Effector memory CD8-positive, alpha-beta T cell (primary cell): ENCODE measurements at places on chromosomes 7 and 10.

- DNase-seq: no peak
- peaks cover 69% of the 10 kb centered on the region for H3K27me3 ChIP-seq
- H3K4me3 ChIP-seq: no peak overlapping the region
- H3K36me3 ChIP-seq: no peaks in the 10 kb centered on the region
Measured at GRCh38 chr7:55160539-55160938, 141.7 kb downstream of the EGFR start.

DNA sequence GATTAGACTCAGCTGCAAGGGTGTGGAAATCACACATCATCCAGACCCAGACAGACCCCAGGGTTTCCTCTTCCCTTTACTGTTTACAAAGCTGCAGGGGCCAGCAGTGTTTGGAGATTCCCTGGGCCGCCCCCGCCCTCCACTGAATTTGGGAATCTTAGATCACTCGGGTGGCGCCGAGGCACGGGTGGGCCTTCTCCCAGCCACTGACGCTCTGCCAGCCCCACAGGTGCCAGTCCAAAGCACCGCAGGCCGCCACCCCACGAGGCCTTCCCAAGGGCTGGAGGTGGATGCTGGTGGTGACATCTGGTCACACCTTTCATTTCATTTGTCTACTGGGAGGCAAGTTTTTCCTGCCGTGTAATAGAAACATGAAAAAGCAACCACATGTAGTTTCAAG lies 439.4 kb upstream of the FOXK1 start:
- H3K4me1 ChIP-seq: no peaks in the 10 kb centered on the region
- no peaks in the 10 kb centered on the region for H3K27me3 ChIP-seq
- H3K4me3 ChIP-seq: no peak overlapping the region
- no peak for DNase-seq

GRCh38 chr10:451021-451471 lies 238.4 kb downstream of the DIP2C start:
- peaks cover 28% of the 10 kb centered on the region for H3K4me1 ChIP-seq
- DNase-seq: peak; percentile 58
- peak overlapping the region; percentile 39 for H3K27ac ChIP-seq
- H3K27me3 ChIP-seq: no peaks in the 10 kb centered on the region
- peak overlapping the region; percentile 70 for H3K4me3 ChIP-seq

DNA sequence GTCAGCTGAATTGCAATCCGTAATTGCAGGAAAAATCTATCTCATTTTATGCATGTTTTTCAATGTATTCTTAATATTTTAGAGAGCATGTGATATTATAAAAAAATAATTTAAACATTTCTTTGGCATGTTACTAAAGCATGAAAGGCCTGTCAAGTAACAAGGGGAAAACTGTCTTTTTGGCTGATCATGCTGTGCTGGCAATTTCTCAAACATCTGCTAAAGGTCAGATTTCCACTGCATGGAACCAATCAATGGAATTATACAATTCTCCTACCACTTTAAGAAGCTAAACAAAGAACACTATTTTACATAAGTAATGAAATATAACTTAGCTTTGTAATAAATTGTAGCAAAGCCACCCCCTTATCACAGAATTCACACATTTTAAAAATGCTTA lies 49.4 kb downstream of the JMJD1C start:
- H3K4me3 ChIP-seq: no peak overlapping the region
- no peaks in the 10 kb centered on the region for H3K36me3 ChIP-seq
- DNase-seq: no peak

GRCh38 chr7:44308596-44309270 lies 16.7 kb downstream of the CAMK2B start:
- DNase-seq: no peak
- H3K27me3 ChIP-seq: peaks cover 9% of the 10 kb centered on the region
- H3K4me3 ChIP-seq: no peak overlapping the region
- H3K36me3 ChIP-seq: no peaks in the 10 kb centered on the region
- no peaks in the 10 kb centered on the region for H3K4me1 ChIP-seq

DNA sequence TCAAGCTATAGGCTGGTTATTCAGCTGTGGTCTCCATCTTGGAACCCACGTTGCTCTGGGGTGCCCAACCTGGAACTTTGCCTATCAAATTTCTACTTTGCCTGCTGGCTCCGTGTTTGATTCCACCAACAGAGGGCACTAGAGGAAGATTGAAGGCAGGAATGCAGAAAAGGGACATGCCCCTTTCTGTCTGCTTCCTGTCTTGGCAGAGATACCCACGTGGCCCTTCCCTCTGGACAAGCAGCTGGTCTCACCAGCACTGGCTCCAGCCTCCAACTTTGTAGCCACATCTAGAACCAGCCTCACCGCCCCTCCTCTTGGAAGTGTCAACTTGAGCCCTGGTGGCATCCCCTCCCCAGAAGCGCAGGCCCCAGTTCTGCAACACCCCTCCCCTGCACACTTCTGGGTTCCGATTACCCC lies 52.1 kb upstream of the ZNF438 start:
- H3K27ac ChIP-seq: no peak overlapping the region
- H3K36me3 ChIP-seq: peaks cover 12% of the 10 kb centered on the region
- no peak overlapping the region for H3K4me3 ChIP-seq
- peaks cover 2% of the 10 kb centered on the region for H3K4me1 ChIP-seq
- H3K27me3 ChIP-seq: peaks cover 10% of the 10 kb centered on the region

GRCh38 chr10:22345301-22346095 lies at the start of gene SPAG6:
Gene SPAG6 (plus strand): TSS chr10:22345496. CDS start chr10:22345612, 116 bp downstream.
- peak within 1 kb of the TSS; percentile 26 for H3K4me3 ChIP-seq
- peaks cover 27% of the 10 kb centered on the region for H3K36me3 ChIP-seq
- peak; percentile 31 for DNase-seq
- H3K27me3 ChIP-seq: peaks cover 52% of the 10 kb centered on the region
- H3K4me1 ChIP-seq: no peaks in the 10 kb centered on the region
- H3K27ac ChIP-seq: peak within 1 kb of the TSS; percentile 19

DNA sequence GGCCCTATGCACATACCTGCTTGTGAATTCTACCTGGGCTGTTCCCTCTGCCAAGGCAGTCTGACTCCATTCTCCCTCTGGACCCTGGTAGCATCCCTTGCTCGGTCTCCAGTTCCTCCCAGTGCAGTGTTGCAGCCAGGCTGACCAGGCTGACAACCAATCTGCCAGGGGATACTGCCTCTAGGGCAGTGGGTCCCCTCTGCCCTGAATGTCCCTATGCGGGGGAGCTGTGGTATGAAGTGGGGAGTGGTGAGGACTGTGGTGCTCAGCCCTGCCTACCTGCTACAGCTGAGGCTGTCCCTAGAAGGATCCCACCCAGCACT lies 48.0 kb upstream of the CAMK2B start:
- no peak overlapping the region for H3K27ac ChIP-seq
- peaks cover 9% of the 10 kb centered on the region for H3K4me1 ChIP-seq
- H3K4me3 ChIP-seq: no peak overlapping the region
- peaks cover 7% of the 10 kb centered on the region for H3K36me3 ChIP-seq
- peaks cover 11% of the 10 kb centered on the region for H3K27me3 ChIP-seq
- no peak for DNase-seq

GRCh38 chr7:81232084-81232799 lies 313.4 kb upstream of the SEMA3C start:
- H3K27me3 ChIP-seq: no peaks in the 10 kb centered on the region
- no peaks in the 10 kb centered on the region for H3K36me3 ChIP-seq
- no peak for DNase-seq
- H3K4me1 ChIP-seq: no peaks in the 10 kb centered on the region

DNA sequence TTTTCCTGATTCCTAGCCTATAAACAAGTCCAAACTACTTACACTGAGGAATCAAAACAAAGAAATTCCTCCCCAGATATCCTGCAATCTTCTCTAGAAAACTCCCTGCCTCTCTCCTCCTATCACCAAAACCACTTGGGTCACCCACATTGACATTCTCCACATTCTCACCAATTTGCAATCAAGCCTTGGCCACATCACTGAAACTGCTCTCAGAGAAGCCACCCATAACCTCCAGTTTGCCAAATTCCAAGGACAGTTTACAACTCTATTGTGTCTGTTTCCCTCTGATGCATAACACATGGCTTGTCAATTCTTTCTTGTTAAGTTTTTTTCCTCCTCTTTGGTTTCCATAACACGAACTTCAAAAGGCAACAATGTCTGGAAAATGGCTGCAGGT lies 233.5 kb downstream of the XPNPEP1 start:
- no peaks in the 10 kb centered on the region for H3K36me3 ChIP-seq
- peaks cover 14% of the 10 kb centered on the region for H3K27me3 ChIP-seq
- no peak overlapping the region for H3K27ac ChIP-seq
- H3K4me1 ChIP-seq: no peaks in the 10 kb centered on the region
- DNase-seq: no peak

DNA sequence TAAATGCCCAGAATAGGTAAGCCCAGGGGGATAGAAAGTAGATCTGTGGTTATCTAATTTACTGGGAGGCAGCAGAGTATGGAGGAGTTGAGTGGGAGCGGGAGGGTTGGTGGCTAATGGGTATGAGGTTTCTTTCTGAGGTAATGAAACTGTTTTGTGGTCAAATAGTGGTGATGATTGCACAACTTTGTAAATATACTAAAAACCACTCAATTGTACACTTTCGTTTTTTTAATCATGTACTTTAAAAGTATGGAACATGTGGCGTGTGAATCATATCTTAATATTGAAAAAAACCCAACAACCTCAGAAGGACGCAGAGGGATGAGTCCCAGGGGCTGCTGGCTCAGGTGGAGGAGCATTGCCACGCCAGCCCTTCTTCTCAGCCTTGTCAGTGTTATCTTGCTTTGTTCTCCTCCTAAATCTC lies 118.1 kb downstream of the WDR11 start:
- no peak overlapping the region for H3K27ac ChIP-seq
- H3K27me3 ChIP-seq: peaks cover 43% of the 10 kb centered on the region
- H3K4me3 ChIP-seq: no peak overlapping the region
- DNase-seq: no peak
- peaks cover 8% of the 10 kb centered on the region for H3K4me1 ChIP-seq
